ENCODE measurements at places on chromosomes 12 and 14. TPM values are rescaled to one million over a fixed set of nuclear protein-coding genes. Genes with fewer than 3 reads are reported as not detected.

DNA sequence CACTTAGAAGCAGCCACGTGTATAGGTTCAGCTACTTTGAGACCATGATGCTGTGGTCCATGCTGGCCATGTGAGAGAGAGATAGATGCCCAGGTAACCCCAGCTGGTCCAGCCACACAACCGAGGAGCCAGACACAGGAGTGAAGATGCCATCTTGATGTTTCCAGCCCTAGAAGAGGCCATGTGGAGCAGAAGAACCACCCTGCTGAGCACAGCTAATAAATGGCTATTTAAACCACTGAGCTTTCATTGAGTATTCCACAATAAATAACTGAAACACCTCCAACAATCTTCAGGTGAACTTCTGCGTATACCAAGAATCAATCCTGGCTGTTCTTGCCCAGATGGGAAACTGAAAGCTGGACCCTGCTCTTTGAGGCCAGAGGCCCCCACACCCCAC is 84.0 kb upstream of the GSC start:
- no peaks in the 10 kb centered on the region for H3K27me3 ChIP-seq
- H3K4me1 ChIP-seq: no peaks in the 10 kb centered on the region
- no peak overlapping the region for H3K4me3 ChIP-seq
- H3K36me3 ChIP-seq: no peaks in the 10 kb centered on the region
- no peak overlapping the region for H3K27ac ChIP-seq

Gene NGB
- not detected for total RNA-seq

GRCh38 chr14:54867011-54867410 is 35.6 kb downstream of the GCH1 start:
- DNase-seq: peak; percentile 85
- H3K36me3 ChIP-seq: no peaks in the 10 kb centered on the region
- no peak overlapping the region for H3K4me3 ChIP-seq
- no peak overlapping the region for H3K27ac ChIP-seq
- peaks cover 24% of the 10 kb centered on the region for H3K4me1 ChIP-seq

DNA sequence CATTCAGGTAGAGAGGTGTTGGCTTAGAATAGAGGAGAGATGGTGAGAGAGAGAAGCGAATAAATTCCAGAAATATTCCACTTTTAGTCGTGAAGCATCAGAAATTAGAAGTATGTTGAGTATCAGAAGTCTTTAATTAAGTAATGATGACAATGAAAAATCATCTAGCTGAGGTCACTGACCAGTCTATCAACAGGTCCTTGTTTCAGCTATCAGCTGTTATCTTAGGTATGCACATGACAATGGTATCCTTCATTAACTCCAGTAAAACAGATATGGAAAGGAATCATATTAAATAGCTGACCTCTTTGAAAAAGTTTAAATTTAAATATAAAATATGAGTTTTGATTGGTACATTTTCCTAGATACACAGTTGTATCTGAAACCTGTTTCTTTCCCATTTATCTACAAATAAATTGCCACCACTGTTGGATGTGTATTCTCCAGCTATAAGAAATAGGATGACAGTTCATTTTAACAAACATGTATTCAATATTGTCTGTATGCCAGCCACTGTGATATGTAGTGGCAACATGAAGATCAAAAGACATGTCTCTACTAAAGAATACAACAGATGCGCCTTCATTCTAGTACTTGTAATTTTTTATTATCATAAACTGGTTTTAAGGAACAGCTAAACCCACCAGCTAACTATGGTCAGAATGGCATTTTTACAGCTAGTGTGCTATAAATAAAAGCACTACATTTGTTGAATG is 424.2 kb upstream of the DCN start:
- H3K27ac ChIP-seq: no peak overlapping the region
- DNase-seq: no peak
- H3K36me3 ChIP-seq: no peaks in the 10 kb centered on the region
- no peaks in the 10 kb centered on the region for H3K27me3 ChIP-seq

DNA sequence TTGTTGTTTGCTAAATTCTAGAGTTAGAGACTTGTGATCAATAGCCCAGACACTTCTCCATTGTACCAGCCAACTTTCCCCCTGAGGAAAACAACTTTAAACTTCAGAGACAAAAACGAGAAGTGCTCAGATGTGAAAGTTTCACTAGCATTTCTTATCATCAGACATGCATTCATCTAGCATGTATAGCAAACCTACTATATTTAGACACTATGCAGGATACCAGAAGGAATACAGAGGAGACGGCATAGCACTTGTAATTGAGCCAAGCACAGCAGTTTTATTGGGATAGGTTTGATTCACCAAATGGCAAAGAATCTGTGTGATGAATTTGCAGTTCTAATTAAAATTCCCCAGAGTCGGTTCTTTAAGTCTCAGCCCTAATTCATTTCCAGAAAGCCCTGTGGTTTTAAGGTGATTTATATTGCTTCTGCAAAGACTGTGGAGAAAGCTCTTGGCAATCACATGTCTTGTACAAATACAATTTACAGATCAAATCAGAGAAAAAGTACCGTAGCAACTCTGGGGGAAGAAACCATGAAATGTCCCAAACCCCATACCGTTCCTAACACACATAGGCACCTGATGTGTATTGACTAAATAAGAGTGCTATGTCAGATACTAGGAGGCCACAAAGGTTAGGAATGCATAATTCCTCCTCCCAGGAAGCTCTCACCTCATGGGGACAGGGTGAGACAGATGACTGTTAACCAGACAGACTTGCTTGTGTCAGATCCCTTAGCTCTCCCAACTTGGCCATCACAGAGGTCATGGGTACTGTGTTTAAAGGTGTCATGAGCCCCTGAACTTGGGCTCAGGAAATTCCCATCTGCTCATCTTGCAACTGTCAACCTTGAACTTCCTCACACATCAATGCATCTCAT is 69.6 kb upstream of the KRAS start:
- H3K36me3 ChIP-seq: no peaks in the 10 kb centered on the region
- H3K4me3 ChIP-seq: no peak overlapping the region
- no peaks in the 10 kb centered on the region for H3K4me1 ChIP-seq
- no peaks in the 10 kb centered on the region for H3K27me3 ChIP-seq
- no peak overlapping the region for H3K27ac ChIP-seq

GRCh38 chr14:76900682-76901081 is 74.5 kb downstream of the LRRC74A start:
- H3K27ac ChIP-seq: no peak overlapping the region
- H3K4me3 ChIP-seq: no peak overlapping the region
- H3K36me3 ChIP-seq: no peaks in the 10 kb centered on the region
- H3K27me3 ChIP-seq: no peaks in the 10 kb centered on the region

Gene BBS10
- total RNA-seq: 10.9 TPM

GRCh38 chr12:89370850-89371249 is 18.5 kb upstream of the DUSP6 start:
- H3K36me3 ChIP-seq: no peaks in the 10 kb centered on the region
- no peak overlapping the region for H3K27ac ChIP-seq
- no peak for DNase-seq
- H3K4me1 ChIP-seq: peaks cover 35% of the 10 kb centered on the region
- no peak overlapping the region for H3K4me3 ChIP-seq

DNA sequence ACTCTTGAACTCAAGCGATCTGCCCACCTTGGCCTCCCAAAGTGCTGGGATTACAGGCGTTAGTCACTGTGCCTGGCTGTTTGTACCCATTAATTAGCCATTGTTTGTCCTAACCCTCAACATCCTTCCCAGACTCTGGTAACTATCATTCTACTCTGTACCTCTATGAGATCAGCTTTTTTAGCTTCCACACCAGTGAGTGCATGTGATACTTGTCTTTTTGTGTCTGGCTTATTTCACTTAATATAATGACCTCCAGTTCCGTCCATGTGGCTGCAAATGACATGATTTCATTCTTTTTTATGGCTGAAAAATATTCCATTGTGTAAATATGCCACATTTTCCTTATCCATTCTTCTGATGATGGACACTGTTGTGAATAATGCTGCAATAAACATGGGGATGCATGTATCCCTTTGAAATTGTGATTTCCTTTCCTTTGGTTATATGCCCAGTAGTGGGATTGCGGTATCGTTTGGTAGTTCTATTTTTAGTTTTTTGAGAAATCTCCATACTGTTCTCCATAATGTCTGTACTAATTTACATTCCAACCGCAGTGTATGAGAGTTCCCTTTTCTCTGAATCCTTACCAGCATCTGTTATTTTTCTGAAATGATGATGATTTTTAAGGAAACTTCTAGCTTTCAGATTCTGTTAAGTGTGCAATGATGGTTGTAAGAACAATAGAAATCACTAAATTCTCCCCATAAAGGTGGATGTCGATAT is 6.7 kb upstream of the PPP4R3A start:
- H3K4me3 ChIP-seq: no peak overlapping the region
- DNase-seq: no peak
- no peak overlapping the region for H3K27ac ChIP-seq
- peaks cover 7% of the 10 kb centered on the region for H3K4me1 ChIP-seq
- H3K36me3 ChIP-seq: no peaks in the 10 kb centered on the region

- no peak overlapping the region for H3K4me3 ChIP-seq
- no peak overlapping the region for H3K27ac ChIP-seq
- H3K36me3 ChIP-seq: no peaks in the 10 kb centered on the region
- DNase-seq: no peak
Observed at GRCh38 chr12:130447655-130447965, 109.9 kb downstream of the PIWIL1 start.

DNA sequence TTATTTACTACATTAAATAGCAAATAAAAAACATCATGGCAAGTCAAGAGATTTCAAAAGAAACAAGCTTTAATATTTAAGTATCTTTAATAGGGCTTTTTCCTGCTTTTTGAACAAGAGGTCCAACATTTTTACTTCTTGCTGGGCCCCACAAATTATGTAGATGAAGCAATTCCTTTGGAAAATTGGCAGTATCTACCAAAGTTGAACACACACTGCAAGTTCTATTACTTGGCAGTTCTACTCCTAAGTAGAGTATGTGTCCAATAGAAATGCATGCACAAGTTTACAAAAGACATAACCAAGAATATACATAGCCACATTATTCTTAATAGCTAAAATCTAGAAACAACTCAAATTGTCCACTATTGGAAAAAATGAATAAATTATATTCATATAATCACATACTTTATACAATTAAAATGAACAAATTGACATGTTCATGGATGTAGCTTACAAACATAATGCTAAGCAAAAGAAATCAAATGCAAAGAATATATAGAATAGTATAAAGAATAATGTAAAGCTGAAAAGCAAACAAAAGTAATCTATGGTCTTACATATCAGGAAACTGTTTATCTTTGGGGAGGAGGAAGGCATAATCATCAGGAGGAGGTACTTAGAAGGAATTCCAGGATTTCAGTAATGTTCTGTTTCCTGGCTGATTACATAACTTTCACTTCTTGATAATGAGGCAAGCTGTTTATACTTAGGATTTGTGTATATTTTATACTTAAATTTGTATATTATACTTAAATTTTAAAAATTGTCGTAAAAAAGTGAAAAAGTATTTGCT is 6.5 kb upstream of the TMBIM4 start:
- H3K4me3 ChIP-seq: no peak overlapping the region
- DNase-seq: no peak
- H3K4me1 ChIP-seq: peaks cover 7% of the 10 kb centered on the region
- no peaks in the 10 kb centered on the region for H3K27me3 ChIP-seq
- H3K27ac ChIP-seq: no peak overlapping the region

Gene MRPL52
- total RNA-seq: 84.7 TPM

GRCh38 chr14:69694730-69695281 is 72.1 kb upstream of the SRSF5 start:
- H3K4me3 ChIP-seq: no peak overlapping the region
- no peaks in the 10 kb centered on the region for H3K27me3 ChIP-seq
- H3K36me3 ChIP-seq: peaks cover 10% of the 10 kb centered on the region
- DNase-seq: no peak
- H3K27ac ChIP-seq: peak overlapping the region; percentile 65

Gene AKAP3
- total RNA-seq: 1.7 TPM

- H3K4me3 ChIP-seq: no peak overlapping the region
- DNase-seq: no peak
- peaks cover 89% of the 10 kb centered on the region for H3K27me3 ChIP-seq
- no peaks in the 10 kb centered on the region for H3K36me3 ChIP-seq
- no peak overlapping the region for H3K27ac ChIP-seq
- peaks cover 3% of the 10 kb centered on the region for H3K4me1 ChIP-seq
Observed at GRCh38 chr12:85275374-85275773, 4.6 kb upstream of the ALX1 start.

DNA sequence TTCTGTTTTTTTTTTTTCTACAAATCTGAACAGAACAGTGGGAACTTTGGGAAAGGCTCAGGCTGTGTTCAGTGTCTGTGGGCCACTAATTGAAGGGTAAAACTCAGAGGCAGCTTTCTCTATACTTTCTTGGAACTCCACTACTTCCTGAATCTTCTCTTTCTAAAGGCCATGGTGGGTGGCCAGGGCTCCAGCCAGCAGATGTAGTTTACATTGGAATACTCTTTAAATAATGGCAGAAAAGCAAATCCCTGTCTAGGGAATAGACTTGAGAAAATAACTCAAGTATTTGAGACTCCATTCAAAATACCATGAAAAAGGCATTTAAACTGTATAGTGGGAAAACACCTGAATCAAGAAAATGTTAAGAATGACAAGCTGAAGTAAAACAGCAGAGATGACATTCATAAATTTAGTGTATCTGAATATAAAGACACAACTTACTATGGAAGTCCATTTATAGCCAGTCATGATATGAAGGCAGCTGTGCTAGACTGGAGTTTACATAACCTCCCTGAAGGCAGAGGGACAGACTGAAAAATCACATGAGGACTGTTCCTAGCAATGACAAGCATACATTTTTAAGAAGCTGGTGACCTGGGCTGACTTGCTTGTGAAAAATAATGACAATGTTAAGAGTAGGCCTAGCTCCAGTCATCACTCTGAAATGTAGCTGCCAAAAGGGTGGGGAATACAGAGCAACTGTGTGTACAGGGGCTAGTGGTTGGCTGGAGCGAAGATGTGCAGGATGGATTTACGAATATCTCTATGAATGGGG is 168.6 kb downstream of the STXBP6 start:
- H3K27me3 ChIP-seq: no peaks in the 10 kb centered on the region
- H3K27ac ChIP-seq: no peak overlapping the region
- H3K4me3 ChIP-seq: no peak overlapping the region
- H3K4me1 ChIP-seq: no peaks in the 10 kb centered on the region
- DNase-seq: no peak

GRCh38 chr12:67410667-67411067 is 141.5 kb downstream of the CAND1 start:
- no peak overlapping the region for H3K27ac ChIP-seq
- no peak for DNase-seq
- H3K27me3 ChIP-seq: no peaks in the 10 kb centered on the region
- H3K36me3 ChIP-seq: no peaks in the 10 kb centered on the region

DNA sequence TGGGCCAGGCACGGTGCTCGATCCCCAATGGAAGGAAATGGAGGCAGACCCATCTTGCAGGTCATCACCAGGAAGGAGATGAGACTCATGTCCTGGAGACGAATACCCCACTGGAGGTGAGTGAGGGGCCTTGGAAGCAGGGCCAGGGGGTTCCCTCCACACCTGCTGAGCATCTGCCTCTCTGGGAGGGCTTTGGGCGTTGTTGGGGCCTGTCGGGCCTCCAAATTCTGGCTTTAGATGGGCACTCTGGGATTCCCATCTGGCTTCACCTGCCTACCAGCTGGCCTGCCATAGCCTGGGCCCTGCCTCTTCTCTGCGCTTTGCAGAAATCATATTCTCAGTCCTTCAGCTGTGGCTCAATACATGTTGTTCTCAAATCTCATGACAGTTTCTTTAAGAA is 13.9 kb downstream of the RTL1 start:
- H3K36me3 ChIP-seq: no peaks in the 10 kb centered on the region
- no peak overlapping the region for H3K4me3 ChIP-seq
- H3K27me3 ChIP-seq: peaks cover 35% of the 10 kb centered on the region
- H3K27ac ChIP-seq: no peak overlapping the region
- DNase-seq: no peak

Gene SRRM4
- not detected for total RNA-seq

Gene LRRIQ1
- 4.6 TPM for total RNA-seq

Data from left lung (tissue), 14 donors.